ENCODE measurements at places on chromosomes 4 and X.
A peak's percentile ranks its signal among the peaks of the same experiment; 100 is the strongest.

DNA sequence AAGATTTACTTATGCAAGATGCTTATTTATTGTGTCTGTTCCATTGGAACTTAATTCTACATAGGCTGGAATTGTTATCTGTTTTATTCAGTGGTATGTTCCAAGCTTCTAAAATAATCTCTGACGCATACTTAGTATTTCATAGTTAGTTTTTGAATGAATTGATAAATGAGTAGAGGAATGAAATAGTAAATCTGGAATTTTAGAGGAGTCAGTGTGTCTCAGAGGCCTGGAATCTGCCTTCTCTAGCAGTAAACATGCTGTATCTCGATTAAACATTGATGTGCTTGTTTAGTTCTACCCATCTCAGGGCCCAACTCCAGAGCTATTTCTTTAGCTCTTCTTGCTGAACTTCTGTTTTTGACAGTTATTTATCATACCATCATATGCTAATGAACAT lies 154.2 kb upstream of the MAGEC2 start:
- DNase-seq = no peak

GRCh38 chr4:87570290-87570805 lies 38.0 kb upstream of the DSPP start:
- DNase-seq = no peak

- no peak for DNase-seq
Measured at GRCh38 chr4:56680266-56680665, 830 bp downstream of the HOPX start.

DNA sequence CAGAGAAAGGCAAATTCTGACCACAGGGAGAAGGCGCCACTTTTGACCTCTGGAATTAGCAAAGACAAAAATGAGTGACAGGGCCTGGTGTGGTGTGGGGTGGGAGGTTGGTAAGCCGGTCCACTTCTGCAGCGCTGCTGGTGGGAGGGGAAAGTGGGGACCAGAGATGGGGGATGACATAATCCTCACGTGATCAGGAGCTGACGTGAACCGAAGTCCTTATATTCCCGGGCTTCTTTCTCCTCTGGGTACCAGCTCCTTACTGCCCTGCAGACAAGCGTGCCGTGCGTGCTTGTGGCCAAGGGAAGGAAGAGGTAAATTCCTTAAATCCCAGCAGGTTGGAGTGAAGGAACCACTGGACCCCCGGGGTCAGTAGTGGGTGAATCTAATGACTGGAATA lies at the start of gene TCEAL7:
TSS of gene TCEAL7 (plus strand) at position 249 of the 400 bp plus-strand sequence. CDS start 1,165 bp downstream, outside the sequence.
- no peak for DNase-seq

GRCh38 chr4:108751321-108751720 lies 11.5 kb downstream of the ETNPPL start:
- DNase-seq = no peak

DNA sequence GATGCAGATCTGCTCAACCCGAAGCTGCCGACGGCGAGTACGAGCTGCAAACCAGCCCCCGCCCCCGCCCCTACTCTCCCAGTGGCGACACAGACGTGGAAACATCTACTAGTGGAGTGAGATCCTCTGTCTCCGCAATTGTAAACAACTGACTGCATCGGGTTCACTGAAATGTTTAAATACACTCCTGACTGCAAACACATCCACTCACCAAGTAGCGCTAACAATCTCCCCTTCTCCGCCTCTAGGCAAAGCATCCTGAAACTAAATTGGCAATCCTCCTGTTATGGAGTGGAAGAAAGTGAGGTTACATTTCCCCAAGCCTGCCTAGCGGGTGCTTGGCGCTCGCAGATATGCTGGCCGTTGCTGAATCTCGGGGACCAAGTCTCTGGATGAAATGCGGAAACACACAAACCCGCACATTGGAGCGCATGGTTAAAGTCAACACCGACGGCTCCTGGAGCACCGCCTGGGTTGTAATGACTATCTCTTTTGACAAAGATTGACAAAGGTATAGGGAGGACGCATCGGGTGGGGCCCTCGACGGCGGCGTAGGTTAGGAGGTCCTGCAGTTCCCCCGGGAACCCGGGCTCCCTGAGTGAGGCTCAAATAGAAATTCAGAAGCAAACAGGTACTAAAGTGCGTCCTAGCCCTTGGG lies 117.0 kb upstream of the TEX13C start:
- no peak for DNase-seq

DNA sequence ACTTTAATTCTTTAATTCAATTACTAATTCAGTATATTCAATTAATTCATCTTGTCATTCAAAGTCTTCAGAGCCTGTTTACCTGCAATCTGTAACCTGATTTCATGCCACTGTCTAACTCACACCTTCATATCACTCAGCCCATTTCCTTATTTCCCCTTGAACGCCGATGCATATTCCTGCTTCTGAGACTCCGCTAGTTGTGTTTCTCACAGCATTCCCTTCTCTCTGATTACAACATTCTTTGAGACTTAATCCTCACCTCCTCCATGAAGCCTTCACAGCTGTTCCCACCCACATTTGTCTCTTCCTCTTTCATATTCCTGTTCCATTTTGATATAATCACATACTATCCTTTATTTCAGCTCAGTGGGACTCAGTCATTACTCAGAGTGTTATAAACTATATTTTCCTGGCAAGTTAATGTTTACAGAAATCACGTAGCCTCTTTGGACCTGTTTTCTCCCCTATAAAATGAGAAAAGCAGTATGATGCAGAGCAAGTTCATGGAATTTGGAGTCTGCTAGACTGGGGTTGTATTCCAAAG lies 69.0 kb downstream of the MAP9 start:
- DNase-seq = no peak

DNA sequence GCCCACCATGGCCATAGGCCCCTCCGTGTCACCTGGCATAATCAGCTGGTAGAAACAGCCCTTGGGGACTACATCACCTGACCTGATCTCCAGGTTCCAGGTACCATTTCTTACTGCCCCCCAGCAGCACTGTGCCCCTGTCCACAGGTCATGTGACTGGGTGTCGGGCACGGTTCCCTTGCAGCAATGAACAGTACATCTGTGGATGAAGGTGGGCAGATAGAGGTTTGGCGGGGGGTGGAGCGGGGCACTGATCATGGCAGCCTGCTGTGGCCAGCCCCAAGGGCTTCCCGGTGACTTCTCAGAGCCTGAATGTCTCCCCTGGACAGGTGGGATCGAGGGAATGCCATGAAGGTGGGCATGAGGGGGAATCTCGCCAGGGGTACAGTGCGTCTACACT lies 37.8 kb downstream of the TRMT44 start:
- no peak for DNase-seq

DNA sequence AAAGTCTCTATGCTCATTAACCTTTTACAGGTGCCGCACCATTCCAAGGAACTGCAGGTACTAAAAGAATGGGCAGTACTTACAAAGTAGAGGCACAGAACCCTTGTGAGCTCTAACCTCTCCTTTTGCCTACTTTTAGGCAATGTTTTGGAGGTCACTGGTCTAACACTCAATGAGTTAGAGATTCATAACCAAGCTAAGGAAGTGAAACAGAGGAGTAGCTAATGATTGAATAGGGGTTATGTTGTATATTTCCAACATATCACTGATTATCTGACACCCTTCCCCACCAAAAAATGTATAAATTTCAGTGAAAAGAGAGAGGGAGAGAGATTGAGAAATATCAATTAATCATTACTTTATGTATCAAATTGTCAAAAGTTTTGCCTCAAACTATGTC lies 269.3 kb downstream of the PCDH7 start:
- DNase-seq = no peak

- no peak for DNase-seq
Measured at GRCh38 chr4:186105647-186106321, 1.3 kb downstream of the FAM149A start.

- no peak for DNase-seq
Measured at GRCh38 chr4:24368801-24369200, 215.6 kb downstream of the DHX15 start.

DNA sequence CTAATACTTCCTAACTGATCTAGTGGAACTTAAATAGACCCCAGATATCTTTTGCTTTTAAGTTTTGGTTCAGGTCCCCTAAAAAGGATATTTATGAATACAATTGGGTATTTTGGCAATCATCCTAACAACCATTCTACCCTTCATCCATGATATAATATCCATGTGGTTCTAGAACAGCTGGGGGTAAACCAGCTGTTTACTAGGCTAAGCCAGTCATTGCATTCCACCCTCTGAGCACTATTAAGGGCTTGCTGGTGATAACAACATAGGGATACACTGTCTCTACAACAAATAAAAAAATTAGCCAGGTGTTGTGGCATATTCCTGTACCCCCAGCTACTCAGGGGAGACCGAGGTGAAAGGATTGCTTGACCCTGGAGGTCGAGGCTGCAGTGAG lies 54.8 kb upstream of the MAPK10 start:
- DNase-seq = no peak

GRCh38 chr4:176548571-176548970 lies 228.8 kb downstream of the SPCS3 start:
- no peak for DNase-seq

DNA sequence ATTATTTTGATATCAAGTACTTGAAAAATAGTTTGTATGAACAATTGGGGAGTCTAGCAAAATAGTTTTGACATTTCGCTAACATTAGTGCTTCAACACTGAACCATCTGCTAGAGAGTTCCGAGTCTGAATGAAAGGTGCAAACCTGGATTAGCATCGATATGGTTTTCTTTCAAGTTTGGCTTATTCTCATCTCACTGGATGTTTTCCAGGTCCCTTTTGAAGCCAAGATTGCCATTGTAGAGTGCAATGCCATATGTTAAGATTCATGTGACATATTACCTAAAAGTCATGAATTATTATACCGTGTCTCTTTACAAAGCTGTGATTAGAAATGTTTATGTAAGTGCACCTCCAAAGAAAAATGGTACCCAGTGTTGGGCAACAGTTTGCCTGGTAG lies 36.8 kb upstream of the NAA11 start:
- DNase-seq = no peak

GRCh38 chr4:76197971-76198410 lies 15.6 kb downstream of the SCARB2 start:
- DNase-seq = peak; percentile 55

- DNase-seq = no peak
Measured at GRCh38 chrX:17553469-17553868, 178.5 kb downstream of the NHS start.

DNA sequence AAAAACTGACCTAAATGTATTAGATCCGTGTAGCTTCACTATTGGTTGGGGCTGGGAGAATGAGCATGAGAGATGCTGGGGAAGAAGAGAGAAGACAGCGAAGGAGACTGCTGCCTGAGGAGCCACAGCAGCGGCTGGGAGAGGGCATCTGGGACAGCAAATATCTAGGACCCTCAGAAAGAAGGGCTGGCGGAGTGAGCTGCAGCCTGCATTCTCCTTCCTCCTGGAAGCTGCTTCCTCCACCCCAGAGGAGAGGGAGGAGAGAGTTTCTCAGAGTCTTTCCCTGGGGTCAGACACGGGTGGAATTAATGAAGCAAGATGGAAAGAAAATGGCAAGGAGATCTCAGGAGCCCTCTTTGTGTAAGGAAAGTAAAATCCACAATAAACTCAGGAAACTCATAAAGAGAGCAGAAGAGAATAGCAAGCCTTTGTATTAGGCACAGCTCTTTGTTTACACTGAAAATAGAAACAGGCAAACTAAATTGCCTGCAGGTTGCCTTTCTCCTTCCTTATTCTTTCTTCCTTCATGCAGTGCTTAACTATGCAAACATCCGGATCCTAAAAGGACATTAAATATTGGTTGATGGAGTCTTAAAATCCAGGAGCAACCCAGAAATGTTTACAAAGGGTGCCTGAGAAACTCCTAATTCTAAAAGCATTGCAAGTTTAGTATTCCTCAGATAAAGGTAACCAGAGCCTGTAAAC lies 130.3 kb upstream of the GALNT7 start:
- DNase-seq = no peak

GRCh38 chr4:127632420-127633403 lies at the start of gene INTU:
Gene INTU, plus strand, starts transcription at chr4:127632957. Its CDS starts 78 bp downstream, at chr4:127633035.
- peak; percentile 82 for DNase-seq

- no peak for DNase-seq
Measured at GRCh38 chrX:8288590-8288989, 117.5 kb upstream of the VCX2 start.

DNA sequence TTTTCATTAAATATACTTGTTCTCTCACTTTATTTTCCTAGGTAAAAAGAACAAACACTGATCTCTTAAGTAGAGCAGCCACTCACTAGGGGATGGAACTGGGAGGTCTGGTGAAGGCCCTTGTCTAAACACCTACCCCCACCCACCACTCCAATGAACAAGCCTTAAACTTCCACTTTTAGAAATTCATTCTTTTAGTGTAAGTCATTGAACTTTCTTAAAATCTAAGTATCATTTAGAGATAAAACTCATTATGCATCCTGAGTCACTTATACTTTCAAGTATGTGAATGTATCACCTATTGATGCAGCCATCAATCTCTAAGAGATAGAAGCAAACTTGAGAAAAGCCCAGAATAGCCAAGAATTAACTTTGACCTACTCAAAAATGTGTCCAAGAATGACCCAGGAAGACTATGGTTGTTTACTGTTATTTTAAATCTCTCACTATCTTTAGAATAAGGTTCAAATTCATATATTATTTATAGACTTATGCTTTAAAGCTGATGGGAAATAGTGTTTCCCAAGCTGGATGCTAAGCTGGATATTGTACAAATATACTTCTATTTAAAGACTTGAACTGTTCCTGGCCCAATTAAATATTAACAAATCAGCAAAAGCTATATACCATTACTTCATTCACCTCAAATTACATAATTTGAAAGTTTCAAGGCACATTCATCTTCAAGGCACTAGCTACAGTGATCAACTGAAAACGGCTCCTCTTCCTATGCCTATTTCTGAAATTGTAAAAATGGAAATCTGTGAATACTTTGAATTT lies 49.5 kb downstream of the CAMK2D start:
- DNase-seq = no peak

DNA sequence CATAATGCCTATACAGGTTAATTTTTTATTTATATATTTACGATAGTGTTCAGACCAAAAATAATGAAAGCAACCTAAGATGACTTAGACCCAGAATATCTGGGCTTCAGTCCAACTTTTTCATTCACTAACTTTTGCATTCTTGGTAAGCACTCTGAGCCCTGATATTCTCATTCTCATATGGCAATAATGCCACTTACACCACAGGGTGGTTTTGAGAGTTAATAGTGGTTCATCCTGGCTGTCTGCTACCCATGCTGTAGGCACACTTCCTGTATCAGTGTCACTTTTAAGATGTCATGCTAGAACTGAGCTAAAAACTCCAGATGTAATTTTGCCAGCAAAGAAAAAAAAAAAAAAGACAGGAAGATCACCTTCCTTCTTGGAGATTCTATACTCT lies 508.7 kb upstream of the FMR1 start:
- no peak for DNase-seq

GRCh38 chr4:184475096-184475461 lies 729 bp upstream of the IRF2 start:
- no peak for DNase-seq

DNA sequence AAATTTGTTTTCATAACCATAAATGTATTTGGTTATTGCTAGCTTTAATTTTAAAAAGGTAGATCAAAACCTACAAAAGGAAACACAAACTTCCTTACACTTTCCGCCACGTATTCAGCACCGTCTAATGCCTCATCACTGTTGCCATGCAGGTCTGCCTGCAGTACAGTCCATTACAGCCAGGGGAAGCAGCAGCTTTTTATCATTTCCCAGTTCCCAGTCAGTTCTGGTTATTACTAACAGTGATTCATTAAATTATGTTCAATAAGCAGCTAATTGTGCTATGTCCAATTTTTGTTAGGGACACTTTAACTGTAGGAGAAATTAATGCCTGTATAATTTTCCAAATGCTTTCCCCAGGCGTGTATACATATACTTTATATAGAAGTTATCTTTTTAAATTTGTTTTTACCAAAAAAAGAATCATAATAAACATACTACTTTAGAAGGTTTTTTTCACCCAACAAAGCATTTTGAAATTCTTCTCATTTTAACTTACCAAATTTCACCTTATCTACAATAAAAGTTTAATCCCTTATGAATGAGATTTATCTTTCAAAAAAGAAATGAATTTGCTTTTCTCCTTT lies 93.3 kb downstream of the ANXA3 start:
- no peak for DNase-seq
